Activated CD8-positive, alpha-beta memory T cell treated with anti-CD3 and anti-CD28 coated beads, Interleukin-2, amount 50 U/mL, for 48 hours (primary cell): ENCODE measurements at places on chromosomes 3 and 15.

GRCh38 chr3:61875046-61875844, 313.9 kb downstream of the PTPRG start:
- DNase-seq, result no peak

DNA sequence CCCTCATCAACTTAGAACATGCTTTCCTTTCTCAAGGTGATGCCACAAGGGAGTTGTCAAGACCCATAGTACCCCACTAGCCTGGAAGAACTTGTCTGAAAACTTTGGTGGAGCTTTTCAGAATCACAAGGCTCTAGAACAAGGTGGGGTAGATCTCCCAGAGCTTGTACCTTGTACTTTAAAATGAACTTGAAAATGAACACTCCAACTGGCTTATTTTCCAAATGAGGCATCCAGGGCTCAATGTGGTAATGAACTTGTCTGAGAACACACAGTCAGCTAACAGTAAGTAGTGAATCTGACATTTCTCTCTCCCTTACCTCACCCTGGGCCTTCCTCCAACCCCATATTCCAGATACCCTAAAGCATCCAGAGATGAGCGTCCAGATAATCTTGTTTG, 81.8 kb upstream of the THBS1 start:
- DNase-seq, result no peak

GRCh38 chr15:88323468-88323867, 66.9 kb upstream of the NTRK3 start:
- DNase-seq, result no peak

DNA sequence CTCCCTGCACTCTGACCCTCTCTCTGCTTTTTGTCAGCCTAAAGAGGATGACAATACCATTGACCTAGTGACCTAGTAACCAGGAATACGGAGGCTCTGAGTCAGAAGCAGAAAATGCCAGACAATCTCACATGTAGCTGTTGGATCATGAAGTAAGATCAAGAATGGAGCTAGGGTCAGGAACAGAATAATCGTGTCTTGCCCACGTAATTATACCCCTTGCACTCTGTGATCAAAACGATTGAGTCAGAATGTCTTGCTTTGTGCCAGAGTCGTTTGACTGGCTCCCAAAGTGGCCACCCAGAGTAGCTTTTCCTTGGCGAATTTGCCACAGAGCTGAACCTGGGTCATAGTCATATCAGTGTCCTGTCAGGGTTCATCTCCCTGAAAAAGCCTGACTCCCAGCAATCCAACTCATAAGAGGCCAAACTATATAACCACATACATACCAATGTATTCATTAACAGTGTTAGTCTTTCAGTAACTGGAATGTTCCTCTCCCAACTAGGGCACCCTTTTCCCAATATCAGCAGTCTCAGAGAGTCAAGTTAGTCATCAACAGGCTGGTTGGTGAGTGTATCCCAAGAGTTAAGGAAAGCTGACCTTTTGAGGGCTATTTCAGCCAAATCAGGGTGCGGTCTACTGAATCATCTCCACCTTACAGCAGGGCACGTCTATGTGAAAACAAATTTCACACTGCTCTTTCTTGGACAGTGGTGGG, 5.0 kb upstream of the CDV3 start:
- no peak for DNase-seq

- DNase-seq, result no peak
These were observed 69.1 kb downstream of the FGF7 start for GRCh38 chr15:49492151-49492550.

GRCh38 chr3:70742081-70742480, 429.6 kb upstream of the MDFIC2 start:
- DNase-seq, result no peak

DNA sequence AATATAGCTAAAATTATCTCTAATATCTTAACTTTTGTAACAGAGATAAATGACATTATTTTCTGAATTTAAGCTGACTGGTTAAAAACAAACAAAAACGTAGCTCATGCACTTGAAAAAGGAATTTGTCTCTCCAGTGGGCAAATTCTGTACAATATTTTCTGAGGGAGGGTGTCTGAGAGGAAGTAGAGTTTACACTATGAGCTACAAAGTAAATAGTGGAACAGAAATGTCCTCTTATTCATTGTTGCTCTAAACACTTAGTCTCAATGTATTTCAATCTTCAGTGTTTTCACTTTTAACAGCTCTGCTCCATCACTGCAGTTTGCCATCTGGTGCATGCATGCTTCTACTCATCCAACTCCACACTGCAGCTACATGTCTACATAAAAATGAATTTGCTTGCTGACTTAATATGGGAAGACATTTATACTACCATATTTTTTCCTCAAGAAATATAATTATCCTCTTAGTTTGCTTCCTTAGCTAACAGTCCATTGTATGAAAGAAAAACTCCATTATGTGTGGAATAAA, 817.4 kb upstream of the LMCD1 start:
- DNase-seq, result no peak

- DNase-seq, result peak; percentile 90
These were observed at the start of gene CIAO2A for GRCh38 chr15:64093627-64094417. TSS of gene CIAO2A (minus strand) at chr15:64093838. CDS start at chr15:64093768, 70 bp downstream.

GRCh38 chr15:73560501-73561117, 72.6 kb downstream of the NPTN start:
- DNase-seq, result no peak

GRCh38 chr3:139358841-139359562, 15.2 kb downstream of the MRPS22 start:
- DNase-seq, result no peak

DNA sequence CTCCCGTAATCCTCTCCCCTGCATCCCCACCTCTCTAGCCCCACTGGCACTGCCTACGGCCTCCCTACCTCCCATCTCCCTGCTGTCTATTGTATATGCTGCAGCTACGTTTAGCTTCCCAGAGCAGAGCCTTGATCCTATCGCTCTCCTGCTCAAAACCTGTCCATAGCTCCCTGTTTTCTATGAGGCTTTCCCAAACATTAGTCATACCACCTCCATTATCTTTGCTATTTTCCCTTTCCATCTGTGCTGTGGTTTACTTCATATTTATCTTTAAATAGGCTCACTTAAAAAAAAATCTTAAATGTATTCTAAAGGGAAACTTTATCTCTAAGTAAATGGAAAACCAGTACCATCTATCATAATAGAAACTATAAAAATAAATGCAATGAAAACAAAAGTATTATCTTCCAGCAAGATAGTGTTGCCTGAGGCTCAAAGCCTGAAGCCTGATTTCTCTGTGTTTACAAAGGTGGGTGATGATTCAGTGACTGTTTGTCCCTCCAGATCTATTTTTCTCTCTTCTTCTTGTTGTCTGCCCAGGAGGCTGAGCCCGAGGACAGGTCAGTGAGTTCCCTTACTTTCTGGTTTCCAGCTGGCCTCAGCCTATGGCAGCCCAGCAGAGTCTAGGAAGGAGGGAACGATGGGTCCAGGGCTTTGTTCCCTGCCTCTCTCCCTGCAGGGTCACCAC, 397.1 kb upstream of the CFAP20DC start:
- DNase-seq, result no peak

- no peak for DNase-seq
These were observed 59.1 kb downstream of the ATP8B4 start for GRCh38 chr15:50059883-50060282.

GRCh38 chr3:104367000-104367399, 999.7 kb upstream of the ALCAM start:
- DNase-seq, result no peak

- DNase-seq, result no peak
These were observed 11.4 kb downstream of the XPC start for GRCh38 chr3:14166877-14167603.

- no peak for DNase-seq
These were observed 52.4 kb upstream of the MRPS22 start for GRCh38 chr3:139291276-139292051.

DNA sequence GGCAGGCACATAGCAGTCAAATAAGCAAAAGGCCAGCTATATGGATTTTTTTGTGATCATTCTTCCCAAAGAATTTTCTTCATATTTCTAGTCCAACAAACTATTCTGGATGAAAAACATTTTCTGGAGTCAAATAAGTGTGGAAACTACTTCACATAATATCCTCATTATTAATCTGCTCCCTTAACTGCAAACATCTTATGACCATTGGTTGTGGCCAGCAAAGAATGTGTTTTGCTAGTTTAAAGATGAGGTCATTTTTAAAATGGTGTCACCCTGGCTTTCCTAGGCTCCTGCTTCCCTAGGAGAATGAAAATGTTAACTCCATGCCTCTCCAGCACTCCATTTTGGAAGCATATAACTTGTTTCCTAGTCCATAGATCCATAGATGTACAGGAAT, 118.8 kb downstream of the SST start:
- DNase-seq, result no peak

DNA sequence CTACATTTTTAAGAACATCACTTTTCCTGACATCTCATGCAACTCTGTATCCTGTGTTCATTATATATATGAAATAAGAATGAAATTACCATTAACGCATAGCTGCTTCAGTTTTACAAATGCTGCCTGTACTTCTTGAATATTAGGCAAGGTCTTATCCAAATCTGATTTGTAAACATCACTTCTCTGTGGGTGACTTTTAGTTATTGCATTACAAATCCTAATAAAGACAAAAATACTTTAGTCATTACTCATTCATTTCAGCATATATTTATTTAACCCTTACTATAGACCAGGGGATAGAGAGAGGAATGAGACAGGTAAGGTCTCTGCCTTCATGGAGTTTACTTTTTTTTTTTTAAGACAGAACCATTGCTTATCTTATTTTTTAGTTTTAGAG, 36.8 kb downstream of the MTMR10 start:
- no peak for DNase-seq

- no peak for DNase-seq
These were observed 49.9 kb downstream of the P3H2 start for GRCh38 chr3:190070622-190071347.

- DNase-seq, result no peak
These were observed 11.1 kb upstream of the SATB1 start for GRCh38 chr3:18436213-18436612.

- no peak for DNase-seq
These were observed 160.9 kb downstream of the SLCO3A1 start for GRCh38 chr15:92014281-92015030.

DNA sequence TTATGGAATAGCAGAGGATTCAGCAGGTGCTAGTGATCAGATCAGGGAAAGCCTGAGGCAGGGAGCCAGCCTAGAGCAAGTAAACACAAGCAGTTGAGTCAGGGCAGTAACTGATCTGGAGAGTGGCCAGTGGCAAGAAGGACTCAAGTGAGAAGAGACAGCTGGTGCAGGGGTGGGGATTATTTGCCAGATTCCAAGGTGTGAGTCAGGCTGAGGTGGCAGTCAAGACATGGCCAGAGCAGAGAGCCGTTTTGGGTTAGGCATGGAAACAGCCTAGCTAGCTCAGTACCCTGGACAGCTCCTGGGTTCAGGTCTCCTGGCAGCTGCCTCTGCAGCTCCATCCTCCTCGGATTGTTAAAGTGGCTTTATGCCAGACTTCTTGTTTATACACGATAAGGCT, 281.9 kb upstream of the ONECUT1 start:
- peak; percentile 53 for DNase-seq

DNA sequence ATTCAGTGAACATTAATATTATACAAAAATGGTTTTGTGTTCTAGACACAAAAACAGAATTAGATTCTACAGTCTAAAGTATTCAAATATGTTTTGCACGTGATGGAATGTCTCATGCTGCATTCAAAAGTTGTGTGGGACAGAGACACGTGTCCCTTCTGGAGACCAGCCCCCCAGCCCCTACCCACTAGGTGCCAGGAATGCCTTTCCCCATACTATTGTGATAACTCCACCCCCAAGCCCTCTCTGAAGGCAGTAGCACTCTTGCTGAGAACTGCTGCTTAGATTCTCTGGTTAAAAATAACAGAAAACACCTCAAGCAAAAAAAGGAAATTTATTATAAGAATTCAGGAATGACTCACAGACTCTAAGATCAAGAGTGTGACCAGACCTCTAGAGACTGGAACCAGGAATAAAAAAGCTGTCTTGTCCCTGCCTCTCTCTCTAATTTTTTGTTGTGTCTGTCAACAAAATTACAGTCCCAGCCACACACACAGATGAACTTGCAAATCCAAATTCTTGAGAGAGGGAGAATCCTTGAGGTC, 57.7 kb downstream of the PXYLP1 start:
- DNase-seq, result no peak

DNA sequence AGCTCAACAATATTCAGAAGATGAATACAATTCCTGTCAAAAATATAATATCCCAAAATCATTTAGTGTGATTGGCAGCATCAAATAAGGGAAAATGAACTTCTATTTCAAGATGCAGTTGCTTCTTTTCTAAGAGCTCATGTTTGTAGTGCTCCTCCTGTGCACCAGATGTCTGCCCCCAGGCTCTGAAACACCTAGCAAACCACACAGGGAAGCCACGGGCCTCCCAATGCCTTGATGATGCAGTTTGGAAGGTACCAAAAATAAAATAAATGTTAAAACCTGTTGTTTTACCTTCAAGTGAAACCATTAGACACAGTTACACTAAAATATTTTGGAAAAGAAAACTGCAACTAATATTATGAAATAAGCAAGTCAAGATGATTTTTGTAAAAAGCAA, 22.2 kb downstream of the CFAP20DC start:
- DNase-seq, result no peak

- DNase-seq, result no peak
These were observed 736.8 kb downstream of the MCTP2 start for GRCh38 chr15:94968133-94968532.

GRCh38 chr3:159856590-159857104, 132.0 kb upstream of the IL12A start:
- no peak for DNase-seq

- DNase-seq, result no peak
These were observed 36.0 kb downstream of the SLC25A26 start for GRCh38 chr3:66256806-66257205.

- no peak for DNase-seq
These were observed 32.9 kb downstream of the ZBTB11 start for GRCh38 chr3:101643861-101644613.

DNA sequence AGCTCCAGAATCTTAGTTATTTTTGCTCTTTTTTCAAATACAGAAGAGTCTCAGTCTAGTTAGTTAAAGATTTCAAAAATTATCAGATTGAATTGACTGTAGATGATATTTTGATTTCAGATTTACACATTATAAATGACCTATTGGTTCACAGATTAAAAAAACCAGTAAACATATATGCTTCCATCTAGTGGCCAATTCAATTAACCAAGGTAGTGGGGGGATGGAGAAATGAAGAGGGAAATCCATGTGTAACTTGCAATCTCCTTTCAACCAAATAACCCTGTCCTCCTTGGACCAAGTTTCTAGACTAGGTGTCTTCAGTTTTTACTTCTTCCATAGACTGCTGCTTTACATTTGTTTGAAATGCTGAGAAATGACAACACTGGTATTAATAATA, 789.8 kb downstream of the ROBO1 start:
- no peak for DNase-seq

GRCh38 chr3:43468133-43468532, 153.7 kb downstream of the ANO10 start:
- no peak for DNase-seq

DNA sequence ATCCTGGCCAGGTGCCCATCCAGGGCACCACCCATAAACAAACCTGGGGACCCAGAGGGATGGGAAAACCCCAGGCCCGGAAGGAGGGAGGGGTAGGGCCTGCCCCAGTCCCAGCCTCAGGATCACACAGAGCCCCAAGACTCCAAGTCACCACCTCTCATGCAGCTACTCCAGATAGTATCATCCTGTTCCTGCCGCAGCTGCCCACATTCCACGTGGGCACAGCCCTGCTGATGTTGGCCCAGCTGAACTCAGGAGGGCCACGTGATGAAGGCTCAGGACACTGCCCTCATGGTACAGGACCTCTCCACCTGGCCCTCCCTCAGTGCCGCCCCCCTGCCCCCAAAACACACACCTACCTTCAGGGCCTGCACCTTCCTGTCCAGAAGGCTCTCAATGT, 69.5 kb downstream of the CACNA2D2 start:
- no peak for DNase-seq

GRCh38 chr15:85325834-85326233, 54.6 kb upstream of the AKAP13 start:
- DNase-seq, result no peak
